ENCODE measurements at places on chromosomes 3 and 15. TPM values are rescaled to one million over a fixed set of nuclear protein-coding genes. Genes with fewer than 3 reads are reported as not detected.

The ARPIN gene
- 11.4 TPM for total RNA-seq

The DIS3L gene
- 36.1 TPM for total RNA-seq

The SPATA12 gene
- total RNA-seq: 0.41 TPM

The AQR gene
- 36.2 TPM for total RNA-seq

The GPR87 gene
- total RNA-seq: 2.0 TPM

The MRAS gene
- total RNA-seq: 10.2 TPM

The CALML4 gene
- 7.9 TPM for total RNA-seq

The CSPG4 gene
- 0.04 TPM for total RNA-seq

The ACAN gene
- 0.78 TPM for total RNA-seq

The ISLR2 gene
- 0.20 TPM for total RNA-seq

The FANCD2OS gene
- not detected for total RNA-seq

The CNTN3 gene
- not detected for total RNA-seq

Data from A549 treated with ZK216348 at 1 μM for 4 hours (cell line).